ENCODE measurements at places on chromosomes 5 and 9.

- H3K36me3 ChIP-seq, result no peaks in the 10 kb centered on the region
- H3K4me3 ChIP-seq, result no peak overlapping the region
- no peak for DNase-seq
Observed at GRCh38 chr5:143585970-143586369, 182.5 kb upstream of the NR3C1 start.

GRCh38 chr5:74194196-74194595 is 446.3 kb downstream of the ENC1 start:
- no peaks in the 10 kb centered on the region for H3K27me3 ChIP-seq
- DNase-seq, result no peak
- peaks cover 3% of the 10 kb centered on the region for H3K4me1 ChIP-seq
- no peaks in the 10 kb centered on the region for H3K36me3 ChIP-seq

- H3K4me1 ChIP-seq, result no peaks in the 10 kb centered on the region
- no peaks in the 10 kb centered on the region for H3K36me3 ChIP-seq
- DNase-seq, result peak; percentile 59
- H3K4me3 ChIP-seq, result no peak overlapping the region
- H3K27me3 ChIP-seq, result no peaks in the 10 kb centered on the region
Observed at GRCh38 chr5:100479079-100479688, 56.0 kb upstream of the FAM174A start.

GRCh38 chr5:179769271-179769670 is 24.5 kb upstream of the LTC4S start:
- peaks cover 29% of the 10 kb centered on the region for H3K36me3 ChIP-seq
- H3K27me3 ChIP-seq, result no peaks in the 10 kb centered on the region
- no peak for DNase-seq
- H3K4me3 ChIP-seq, result no peak overlapping the region

- no peak for DNase-seq
- no peaks in the 10 kb centered on the region for H3K36me3 ChIP-seq
- no peak overlapping the region for H3K4me3 ChIP-seq
- no peak overlapping the region for H3K27ac ChIP-seq
- no peaks in the 10 kb centered on the region for H3K27me3 ChIP-seq
Observed at GRCh38 chr5:61000887-61001286, 55.9 kb downstream of the NDUFAF2 start.
